HT-29 (cell line): ENCODE measurements at places on chromosomes 16 and 17. TPM values are rescaled to one million over a fixed set of nuclear protein-coding genes. Genes with fewer than 3 reads are reported as not detected.

Gene TPPP3
- 70.5 and 70.9 TPM in 2 replicates for total RNA-seq

DNA sequence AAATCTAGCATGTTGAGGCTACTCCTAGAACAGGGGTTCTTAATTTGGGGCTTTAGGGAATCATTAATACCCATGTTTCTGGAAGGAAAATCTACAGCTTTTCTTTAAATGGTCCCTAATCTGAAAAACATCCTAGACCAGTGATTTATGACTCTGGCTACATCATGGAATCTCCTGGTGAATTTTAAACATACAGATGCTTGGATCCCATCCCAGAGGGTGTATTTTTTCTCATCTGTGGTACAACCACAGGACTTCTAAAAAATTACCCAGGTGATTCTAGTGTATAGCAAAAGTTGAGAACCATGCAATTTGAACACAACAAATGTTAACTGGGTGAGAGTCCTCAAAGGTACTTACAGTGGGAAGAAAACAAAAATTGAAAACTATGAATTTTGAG lies 41.5 kb downstream of the KANSL1 start:
- DNase-seq, result no peak

DNA sequence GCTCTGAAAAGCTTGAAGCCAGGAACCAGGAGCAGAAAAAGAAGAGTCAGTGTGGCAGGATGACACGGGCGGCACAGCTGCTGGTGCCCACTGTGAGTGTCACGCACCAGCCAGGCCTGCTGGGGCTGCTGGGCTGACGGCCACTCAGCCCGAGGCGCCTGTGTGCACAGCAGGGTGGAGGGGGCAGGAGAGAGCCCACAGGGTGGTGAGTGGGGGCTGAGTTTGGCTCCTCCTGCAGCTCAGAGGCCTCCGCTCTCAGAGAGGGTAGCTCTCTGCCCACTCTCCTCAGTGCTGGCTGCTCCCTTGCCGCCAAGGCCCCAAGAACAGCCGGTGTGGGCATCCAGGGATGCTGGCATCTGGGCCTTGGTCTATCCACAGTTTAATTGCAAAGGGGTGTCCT lies 59.6 kb downstream of the GSG1L start:
- DNase-seq, result no peak

Gene KRTAP3-2
- total RNA-seq, result not detected in 2 replicates

- DNase-seq, result no peak
Measured at GRCh38 chr17:7238420-7239090, 702 bp downstream of the PHF23 start.

DNA sequence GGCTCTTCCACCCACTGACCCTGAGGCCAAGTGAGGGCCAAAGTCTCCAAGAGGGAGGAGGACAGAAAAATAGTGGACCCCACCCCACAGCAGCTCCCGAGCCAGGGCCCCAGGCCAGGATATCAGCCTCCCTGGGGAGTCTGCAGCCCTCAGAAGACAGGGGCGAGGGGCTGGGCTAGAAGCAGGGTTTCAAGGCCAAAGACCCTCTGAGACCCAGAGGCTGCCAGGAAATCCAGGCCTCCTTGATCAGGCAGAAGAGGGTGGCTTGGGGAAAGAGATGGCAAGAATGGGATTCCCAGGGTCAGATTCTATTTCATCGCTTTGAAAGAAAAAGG lies 156.1 kb downstream of the ZNF423 start:
- DNase-seq, result no peak

DNA sequence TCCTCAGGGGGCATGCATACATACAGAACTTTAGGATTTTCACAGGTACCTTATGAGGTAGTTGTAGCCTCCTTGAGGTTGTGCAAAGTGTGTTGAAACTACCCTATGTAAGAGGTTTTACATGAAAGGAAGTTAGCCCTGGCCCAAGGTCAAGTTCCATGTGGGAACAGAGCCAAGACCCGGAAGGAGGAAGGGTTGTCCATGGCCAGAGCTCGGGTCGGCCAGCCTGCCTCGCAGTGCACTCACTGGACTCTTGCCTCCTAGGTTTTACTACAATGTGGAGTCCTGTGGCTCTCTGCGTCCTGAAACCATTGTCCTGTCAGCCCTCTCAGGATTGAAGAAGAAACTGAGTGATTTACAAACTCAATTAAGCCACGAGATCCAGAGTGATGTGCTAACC lies 8.2 kb downstream of the POLR2C start:
- DNase-seq, result peak; percentile 42

Gene ZSWIM7
- 12.2 and 20.3 TPM in 2 replicates for total RNA-seq

DNA sequence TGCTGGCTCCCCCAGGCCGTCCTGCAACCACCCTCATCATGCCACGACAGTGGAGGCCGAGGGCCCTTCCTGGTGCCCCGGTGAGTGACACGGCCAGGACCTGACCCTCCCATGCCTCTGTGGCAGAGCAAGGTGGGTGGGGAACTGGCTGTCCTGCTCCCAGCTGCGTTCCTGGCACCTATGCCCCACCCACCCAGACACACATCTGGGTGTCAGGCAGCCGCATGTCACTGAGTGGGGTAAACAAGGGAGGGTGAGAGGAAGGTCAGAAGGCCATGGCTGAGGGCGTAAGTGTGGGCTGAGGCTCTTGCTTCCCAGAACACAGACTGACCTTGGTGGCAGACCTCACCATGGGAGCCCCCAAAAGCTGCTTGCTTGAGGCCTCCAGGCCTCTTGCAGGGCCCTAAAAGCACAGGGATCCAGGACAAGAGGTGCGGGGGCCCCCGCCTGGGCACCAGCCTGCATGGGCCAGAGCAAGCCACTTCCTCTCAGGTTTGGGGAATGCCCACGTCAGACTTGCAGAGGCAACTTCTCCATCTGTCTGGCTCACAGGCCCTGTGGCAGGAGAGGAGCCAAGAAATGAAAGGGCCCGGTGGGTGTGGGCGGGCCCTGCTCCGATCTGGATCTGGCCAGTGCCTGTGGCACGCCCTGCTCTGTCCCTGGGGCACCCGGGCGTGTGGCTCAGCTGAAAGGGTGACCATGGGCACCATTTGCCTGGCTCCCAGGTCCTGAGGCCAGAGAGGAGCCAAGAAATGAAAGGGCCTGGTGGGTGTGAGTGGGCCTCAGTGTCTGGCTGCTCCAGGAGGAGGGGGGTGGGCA lies 3.9 kb upstream of the CCDC57 start:
- peak; percentile 71 for DNase-seq

DNA sequence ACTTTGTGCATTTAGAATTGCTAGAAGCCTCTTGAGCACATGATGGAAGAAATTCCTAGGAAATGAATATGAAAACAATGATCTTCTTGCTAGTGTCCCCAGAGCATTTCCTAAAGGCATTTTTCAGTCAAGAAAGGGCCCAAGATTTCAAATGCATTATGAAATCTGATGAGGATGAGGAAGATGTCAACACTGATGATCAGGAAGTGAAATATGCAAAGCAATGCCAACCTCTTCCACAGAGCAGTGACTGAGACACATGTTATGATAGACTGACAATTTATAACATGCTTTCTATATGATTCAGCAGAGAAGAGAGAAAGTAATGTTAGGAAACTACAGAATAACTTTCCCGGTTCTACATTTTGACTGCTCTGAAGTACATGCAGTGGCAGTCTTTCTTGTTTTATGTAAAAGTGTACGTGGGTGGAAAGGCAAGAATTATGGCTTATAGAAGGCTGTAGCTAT lies 859.1 kb upstream of the GOT2 start:
- no peak for DNase-seq

DNA sequence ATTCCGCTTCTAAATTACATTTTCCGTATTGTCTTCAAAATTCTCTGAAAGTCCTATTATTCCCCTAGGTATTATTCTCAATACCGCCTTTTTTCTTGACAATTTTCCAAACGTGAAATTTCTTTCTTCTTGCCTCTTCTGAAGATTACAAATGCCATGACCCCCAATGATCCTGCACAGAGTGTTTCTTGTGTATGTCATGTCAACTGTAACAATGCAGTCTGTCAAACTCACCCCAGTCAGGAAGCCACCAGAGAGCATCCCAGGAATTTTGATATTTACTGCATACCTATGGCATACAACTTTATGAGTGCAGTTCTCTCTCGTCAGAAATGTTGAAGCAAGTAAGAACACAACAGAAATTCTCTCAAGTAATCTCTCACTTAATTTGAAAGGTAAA lies 847.3 kb upstream of the CDH8 start:
- DNase-seq, result no peak

DNA sequence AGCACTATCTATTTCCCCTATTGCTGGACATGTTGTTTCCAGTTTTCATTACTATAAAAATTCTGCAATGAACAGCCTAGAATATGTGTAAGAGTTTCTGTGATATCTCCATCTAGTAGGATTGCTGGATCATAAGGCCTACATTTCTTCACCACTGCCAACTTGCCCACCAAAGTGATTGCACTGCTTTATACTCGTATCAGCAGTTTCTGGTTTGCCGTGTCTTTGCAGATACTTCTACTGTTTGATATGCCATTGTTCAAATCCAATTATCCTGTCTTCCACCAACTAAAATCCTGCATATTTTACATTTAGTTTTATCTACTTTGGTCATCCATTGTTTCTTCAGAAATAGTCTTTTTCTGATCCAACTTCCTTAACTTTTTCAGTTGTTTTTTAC lies 21.1 kb downstream of the CEP95 start:
- DNase-seq, result no peak

- DNase-seq, result peak; percentile 68
Measured at GRCh38 chr17:78915872-78916632, 9.1 kb downstream of the TIMP2 start.

Gene ZNF668
- total RNA-seq, result 21.6 and 29.8 TPM in 2 replicates

Gene DPEP2
- not detected in 2 replicates for total RNA-seq

DNA sequence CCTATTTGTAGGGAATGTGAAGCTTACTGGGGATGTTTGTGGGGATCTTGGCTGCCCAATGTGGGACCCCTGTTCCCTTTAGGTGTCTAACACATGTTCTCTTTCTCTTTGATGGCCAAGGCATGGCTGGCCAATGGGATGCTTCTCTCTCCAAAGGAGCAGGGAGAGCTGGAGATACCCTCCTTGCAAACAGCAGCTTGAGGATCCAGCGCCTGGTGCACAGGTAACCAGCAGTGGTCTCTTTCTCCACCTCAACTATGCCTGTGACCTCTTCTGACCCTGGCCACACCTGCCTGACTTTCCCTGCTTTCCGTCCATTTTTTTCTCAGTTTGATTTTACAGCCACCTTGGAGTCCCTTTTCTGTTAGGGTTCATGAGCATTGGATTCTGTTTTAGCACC lies 16.8 kb upstream of the NKD1 start:
- DNase-seq, result no peak

GRCh38 chr17:6831661-6832263 lies at the start of gene TEKT1:
Gene TEKT1, minus strand, starts transcription at chr17:6831729. Its CDS starts 1,353 bp downstream, at chr17:6830376.
- DNase-seq, result no peak

Gene NME2
- total RNA-seq, result 838 and 869 TPM in 2 replicates

- DNase-seq, result no peak
Measured at GRCh38 chr17:70127221-70127873, 42.0 kb upstream of the KCNJ2 start.

GRCh38 chr17:58205936-58206335 lies 13.1 kb downstream of the MKS1 start:
- DNase-seq, result no peak

Gene KRT20
- 189 and 203 TPM in 2 replicates for total RNA-seq

Gene CNTROB
- 17.3 and 24.4 TPM in 2 replicates for total RNA-seq
